ENCODE measurements at places on chromosomes 13 and 19.

DNA sequence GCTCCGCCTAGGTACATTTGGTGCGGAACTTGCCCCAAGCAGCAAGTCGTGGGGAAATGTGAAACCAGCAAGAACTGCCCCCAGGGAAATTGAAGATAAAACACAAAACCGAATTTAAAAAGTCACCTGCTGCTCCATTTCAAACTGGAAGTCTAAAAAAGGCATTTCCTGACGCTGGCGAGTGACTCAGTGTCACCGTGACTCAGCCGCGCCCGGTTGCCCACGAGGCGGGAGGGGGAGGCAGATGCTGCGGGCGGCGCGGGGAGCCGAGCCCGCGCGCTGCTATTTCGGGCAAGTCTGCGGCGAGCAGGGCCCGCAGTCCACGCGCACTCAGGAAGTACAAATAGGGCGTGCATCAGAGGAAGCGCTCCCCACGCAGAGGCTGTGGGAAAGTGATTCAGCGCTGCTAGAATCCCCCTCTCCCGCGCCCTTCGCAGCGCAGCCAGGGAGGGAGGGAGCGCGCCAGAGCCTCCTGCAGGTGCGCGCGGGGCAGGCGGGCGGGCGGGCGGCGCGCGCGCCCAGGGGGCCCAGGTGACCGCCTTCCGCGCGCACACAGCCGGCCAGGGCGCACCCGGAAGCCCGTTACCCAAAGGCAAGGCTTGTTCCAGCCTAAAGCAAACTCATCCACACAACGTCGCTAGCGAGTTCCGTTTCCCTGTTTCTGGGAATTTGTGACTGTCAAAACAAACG lies 168.8 kb downstream of the COL4A1 start:
- peak; percentile 86 for DNase-seq

DNA sequence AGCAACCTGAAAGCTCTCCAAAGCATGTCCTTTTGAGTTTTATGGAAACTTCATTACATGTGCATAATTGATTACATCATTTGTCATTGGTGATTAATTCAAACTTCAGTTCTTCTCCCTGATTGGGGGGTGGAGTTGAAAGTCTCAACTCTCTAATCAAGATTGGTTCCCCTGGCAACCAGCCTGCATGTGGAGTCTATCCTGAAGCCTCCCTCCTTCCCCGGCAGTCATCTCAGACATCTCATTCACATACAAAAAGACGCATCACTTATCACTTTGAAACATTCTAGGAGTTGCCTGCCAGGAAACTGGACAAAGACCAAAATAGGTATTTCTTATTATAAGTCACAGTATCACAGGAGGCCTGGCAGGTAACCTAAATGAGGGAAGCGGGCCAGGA lies 50.5 kb downstream of the TEX26 start:
- no peak for DNase-seq

DNA sequence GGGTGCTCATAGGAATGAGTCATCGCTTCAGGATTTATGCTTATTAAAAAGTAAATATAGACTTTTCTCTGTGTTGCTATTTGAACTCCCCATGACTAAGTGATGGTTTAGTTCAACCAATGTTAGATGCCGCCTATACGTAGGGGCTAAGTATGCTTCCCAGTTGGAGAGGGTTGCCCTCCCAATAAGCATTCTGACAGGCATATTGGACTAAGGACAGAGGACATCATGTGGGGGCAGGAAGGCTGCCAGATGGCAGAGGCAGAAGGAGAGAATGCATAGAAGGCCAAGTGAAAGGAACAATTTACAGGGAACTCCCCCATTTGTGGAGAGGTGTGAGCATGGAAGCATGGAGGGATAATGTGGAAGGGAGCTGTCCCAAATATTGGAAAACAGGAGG lies 318.4 kb upstream of the OBI1 start:
- DNase-seq = no peak

- DNase-seq = no peak
Observed at GRCh38 chr13:63011996-63012395, 1596.3 kb upstream of the PCDH20 start.

DNA sequence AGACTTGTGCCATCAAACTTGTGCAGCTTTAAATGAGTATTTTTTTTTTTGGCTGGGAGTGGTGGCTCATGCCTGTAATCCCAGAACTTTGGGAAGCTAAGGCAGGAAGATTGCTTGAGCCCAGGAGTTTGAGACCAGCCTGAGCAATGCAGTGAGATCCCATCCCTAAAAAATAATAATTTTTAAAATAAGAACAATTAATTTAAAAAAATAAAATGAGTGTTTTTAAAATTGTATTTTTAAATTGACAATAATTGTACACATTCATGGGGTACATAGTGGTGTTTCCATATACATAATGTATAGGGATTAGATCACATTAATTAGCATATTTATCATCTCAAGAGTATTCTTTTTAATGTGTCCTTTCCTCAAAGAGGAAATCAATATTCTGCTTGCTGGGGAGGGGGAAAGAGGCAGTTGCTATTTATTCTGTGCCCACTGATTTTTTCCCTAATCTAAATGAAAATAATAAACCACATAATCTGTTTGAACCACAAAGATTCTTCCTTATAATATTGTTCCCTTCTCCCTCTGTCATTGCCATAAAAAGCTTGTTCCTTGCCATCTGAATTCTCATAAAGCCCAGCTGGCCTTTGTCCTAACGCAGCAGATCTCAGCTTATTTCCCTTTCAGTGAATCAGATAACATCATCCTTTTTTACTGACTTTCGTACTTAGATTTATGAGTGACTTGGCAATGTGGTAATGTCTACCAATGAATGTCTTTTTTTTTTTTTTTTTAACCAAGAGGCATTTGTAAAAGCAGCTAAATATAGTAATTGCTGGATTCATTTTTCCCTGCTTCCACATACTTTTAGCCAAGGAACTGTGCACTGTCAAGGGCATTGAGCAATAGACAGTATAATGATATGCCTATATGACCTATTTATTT lies 81.8 kb upstream of the RUBCNL start:
- peak; percentile 80 for DNase-seq

DNA sequence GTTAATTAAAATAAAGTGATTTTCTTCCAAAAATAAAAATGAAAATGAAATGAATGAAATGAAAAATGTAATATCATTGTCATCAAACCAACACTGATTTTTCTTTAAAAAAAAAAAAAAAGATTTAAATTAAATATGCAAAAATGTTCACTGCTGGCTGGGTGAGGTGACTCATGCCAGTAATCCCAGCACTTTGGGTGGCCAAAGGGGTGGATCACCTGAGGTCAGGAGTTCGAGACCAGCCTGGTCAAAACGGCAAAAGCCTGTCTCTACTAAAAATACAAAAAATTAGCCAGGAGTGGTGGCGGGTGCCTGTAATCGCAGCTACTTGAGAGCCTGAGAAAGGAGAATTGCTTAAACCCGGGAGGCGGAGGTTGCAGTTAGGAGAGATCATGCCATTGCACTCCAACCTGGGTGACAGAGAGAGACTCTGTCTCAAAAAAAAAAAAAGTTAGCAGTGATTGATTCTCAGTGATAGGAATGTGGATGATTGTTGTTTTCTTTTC lies 44.6 kb upstream of the LSM14A start:
- DNase-seq = no peak

DNA sequence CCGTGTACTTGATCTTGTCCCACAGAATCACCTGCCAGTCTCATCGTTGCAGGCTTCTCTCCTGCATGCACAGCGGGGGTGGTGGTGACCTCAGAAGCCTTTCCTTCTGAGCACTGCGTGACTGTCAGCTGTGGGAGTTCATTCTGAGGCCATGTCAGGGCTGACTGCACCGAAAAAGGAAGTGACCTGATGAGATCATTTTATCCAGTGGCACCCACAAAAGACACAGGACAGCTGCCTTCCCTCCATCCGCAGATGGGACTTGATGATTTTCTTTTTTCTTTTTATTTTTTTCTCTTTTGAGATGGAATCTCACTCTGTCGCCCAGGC lies 89.7 kb downstream of the RAB20 start:
- DNase-seq = no peak

DNA sequence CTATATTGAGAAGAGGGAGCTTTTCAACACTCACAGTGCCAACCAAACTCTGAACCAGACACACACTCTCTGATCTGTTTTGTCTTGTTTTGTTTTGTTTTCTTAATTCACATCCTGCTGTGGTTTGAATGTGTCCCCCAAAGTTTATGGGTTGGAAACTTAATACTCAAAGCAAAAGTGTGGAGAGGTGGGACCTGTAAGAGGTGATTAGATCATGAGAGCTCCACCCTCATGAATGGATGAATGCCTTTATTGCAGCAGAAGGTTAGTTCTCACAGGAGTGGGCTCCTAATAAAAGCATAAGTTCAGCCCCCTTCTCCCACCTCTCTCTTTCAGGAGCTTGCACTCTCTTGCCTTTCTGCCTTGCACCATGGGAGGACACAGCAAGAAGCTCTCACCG lies 957.1 kb downstream of the PCDH9 start:
- no peak for DNase-seq

- DNase-seq = no peak
Observed at GRCh38 chr13:112446867-112447266, 70.7 kb downstream of the SPACA7 start.

- peak; percentile 77 for DNase-seq
Observed at GRCh38 chr13:31172535-31172934, 10.8 kb upstream of the HSPH1 start.

- DNase-seq = peak; percentile 93
Observed at GRCh38 chr19:1266129-1266915, 2.8 kb upstream of the CIRBP start.

- no peak for DNase-seq
Observed at GRCh38 chr19:42306646-42307045, 4.2 kb upstream of the PAFAH1B3 start.

DNA sequence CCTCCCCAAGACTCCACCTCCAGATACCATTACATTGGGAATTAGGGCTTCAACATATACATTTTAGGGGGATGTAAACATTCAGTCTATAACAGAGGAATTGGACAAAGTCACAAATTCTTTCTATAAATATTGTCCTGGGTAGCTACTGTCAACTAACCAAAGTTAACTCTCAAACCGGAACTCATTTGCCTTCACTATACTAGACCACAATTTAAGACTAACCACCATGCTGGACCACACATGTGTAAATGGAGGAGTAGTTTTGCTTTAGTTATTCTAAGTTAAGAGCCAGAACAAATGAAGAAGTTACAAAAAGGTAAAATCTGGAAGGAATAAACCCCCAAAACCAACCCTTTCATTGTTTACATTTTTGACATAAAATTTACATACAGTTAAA lies 222.8 kb downstream of the NDFIP2 start:
- DNase-seq = no peak

DNA sequence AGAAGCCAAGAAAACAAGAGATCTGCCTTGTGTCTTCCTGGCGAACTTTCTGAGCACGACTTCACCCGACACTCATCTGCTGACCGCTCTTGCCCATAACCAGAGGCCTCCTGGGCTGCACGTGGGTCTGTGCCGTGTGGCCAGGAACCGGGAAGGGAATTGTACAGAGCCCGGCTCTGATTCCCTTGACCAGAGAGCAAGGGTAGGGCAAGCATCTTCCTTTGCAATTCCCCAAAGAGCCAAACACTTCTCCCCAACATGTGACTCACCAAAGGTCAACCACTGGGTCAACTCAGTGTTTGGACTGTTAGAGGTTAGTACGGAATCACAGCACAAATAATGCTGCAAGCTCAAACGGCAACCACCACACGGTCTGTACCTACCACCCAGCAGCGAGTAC lies 48.9 kb downstream of the KLF2 start:
- DNase-seq = no peak

DNA sequence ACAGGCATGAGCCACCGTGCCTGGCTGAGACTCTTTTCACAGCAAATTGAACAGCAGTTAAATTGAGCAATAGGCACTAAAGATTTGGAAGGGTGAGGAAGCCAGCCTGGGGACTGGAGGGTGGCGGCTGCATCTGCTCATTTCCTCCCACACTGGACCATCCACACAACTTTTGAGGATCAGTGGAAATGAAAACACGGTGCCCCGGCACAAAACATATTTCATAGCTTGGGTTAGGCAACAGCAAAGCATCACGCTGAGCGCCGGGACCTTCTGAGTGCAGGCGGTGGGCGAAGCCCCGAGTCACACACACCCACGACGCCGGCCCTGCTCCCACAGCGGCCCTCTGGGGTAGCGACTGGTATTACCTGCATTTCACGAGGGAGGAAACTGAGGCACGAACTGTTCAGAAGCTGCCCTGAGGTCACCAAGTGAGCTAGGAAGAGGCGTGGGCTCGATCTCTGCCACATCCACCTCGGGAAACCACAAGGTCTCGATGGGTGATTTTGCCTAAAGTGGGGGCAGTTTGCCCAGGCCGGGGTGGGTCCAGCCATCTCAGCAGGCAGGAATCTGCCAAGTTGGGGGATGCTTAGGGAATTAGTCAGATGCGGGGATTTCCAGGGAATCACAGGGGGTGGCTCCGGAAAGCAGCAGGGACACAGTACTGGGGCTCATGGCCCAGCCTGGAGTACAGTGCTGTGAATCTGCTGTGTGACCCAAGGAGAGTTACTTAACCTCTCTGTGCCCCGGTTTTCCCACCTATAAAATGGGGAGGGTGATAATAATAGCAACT lies 3.5 kb upstream of the SBNO2 start:
- peak; percentile 95 for DNase-seq

DNA sequence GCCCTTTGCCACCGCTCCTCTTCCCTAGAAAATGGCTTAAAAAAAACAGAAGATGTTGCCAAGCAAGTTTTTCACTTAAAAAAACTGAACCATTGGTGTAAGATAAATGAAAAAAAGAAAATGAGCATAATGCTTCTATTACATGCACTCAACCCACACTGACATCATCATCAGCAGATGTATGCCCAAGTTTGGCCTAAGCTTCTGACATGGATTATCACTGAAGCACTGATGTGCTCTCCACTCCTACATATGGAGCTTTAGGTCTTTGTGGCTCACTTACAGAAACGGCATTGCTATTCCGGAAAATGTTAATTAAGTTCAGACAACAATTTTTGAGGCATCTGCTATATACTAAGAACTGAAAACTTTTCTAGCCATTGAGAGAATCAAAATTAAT lies 8.0 kb downstream of the RXFP2 start:
- DNase-seq = no peak

DNA sequence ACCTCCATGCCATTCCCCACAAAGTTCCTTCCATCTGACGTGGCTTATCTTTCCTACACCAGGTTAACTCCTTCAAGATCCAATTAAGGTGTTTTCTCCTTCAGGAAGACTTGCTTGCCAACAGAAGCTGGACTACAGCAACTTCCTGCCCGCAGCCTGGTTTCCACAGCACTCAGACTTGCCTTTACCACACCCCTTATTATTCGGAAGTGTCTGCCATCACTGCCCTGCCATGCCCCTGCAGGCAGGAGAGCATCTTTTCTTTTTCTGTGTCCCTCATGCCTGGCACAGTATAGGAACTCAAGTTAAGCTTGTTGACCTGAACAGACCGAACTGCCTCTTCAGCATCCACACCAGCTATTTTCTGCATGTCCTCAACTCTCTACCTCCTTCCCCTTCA lies 168.0 kb downstream of the FOXO1 start:
- no peak for DNase-seq

- no peak for DNase-seq
Observed at GRCh38 chr13:32255724-32256109, 59.4 kb downstream of the ZAR1L start.

GRCh38 chr19:4962085-4962619 lies 6.8 kb upstream of the KDM4B start:
- DNase-seq = no peak

- peak; percentile 97 for DNase-seq
Observed at GRCh38 chr19:6516659-6517291, 14.1 kb upstream of the TNFSF9 start.

All from adipocyte (in vitro differentiated cells).